ENCODE measurements at places on chromosomes 5 and 9.

GRCh38 chr5:154542581-154542980 is 64.6 kb upstream of the HAND1 start:
- no peak for DNase-seq

- peak; percentile 26 for DNase-seq
Measured at GRCh38 chr9:110109333-110110092, 98.4 kb downstream of the C9orf152 start.

GRCh38 chr5:34651791-34652190 is 4.3 kb upstream of the RAI14 start:
- no peak for DNase-seq

- no peak for DNase-seq
Measured at GRCh38 chr5:127810017-127810416, 106.8 kb downstream of the CCDC192 start.

- DNase-seq = peak; percentile 42
Measured at GRCh38 chr5:27191786-27192510, 153.6 kb upstream of the CDH9 start.

DNA sequence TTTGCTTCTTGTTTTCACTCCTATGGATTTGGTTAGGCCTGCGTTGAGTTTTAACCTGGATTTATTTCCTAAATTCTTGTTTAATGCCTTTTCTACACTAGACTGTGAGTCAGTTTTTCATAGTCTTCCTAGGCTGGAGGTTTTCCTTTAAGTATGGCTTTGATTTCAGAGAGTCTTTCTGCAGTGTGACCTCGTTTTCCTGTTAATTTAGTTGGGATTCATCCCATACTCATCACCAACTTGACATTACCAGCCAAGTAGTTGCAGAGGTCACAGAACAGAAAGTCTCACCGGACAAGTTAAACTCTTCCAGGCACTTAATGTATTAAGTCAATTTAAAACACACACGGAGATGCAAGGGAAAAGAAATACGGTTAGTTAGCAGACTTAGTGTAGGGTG is 29.7 kb upstream of the AUH start:
- DNase-seq = no peak

DNA sequence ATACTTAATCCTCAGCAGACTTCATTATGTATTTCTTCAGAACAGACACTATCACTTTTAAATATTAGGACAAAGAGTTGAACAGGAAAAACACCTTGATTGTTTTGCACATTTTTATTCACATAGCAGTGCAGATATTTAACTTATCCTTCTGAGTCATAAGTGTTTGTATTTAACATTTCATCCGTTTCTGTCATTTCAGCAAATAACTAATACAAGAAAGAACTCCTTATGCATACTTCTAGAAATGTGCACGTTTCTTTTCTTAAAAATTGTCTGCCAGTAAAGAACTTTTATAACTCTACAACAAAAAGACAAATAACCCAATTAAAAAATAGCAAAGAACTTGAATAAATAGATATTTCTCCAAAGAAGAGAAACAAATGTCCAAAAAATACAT is 3.3 kb upstream of the CNTLN start:
- no peak for DNase-seq

DNA sequence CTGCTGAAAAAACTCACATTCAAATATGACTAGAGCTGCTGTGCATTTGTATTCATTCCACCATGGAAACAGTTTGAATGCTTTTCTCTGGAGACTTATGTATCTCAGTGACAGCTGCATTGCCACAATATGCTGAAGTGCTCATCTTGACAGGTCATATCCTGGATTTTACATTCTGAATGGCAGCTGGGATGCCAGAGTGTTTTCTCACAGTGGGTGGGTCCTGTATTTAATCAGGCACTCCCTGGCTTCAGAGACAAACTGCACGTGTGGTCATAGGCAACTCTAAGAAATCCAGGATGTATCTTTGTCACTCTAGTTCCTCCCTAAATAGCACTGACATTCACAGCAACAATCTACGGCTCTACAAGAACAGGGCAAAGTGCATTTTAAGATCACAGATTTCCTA is 75.6 kb downstream of the ST8SIA4 start:
- no peak for DNase-seq

DNA sequence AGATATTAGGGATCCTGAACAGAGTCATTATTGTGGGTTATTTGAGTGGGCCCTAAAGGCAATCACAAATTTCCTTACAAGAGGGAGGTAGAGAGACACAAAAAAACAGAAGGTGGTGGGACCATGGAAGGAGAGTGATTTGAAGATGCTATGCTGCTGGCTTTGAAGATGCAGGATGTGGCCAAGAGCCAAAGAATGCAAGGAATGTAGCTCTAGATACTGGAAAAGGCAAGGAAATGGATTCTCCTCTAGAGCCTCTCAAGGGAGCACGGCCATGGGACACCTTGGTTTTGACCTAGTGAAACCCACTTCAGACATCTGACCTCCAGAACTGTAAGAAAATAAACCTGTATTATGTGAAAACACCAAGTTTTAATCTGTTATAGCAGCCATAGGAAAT is 53.8 kb downstream of the TTC39B start:
- DNase-seq = peak; percentile 32

DNA sequence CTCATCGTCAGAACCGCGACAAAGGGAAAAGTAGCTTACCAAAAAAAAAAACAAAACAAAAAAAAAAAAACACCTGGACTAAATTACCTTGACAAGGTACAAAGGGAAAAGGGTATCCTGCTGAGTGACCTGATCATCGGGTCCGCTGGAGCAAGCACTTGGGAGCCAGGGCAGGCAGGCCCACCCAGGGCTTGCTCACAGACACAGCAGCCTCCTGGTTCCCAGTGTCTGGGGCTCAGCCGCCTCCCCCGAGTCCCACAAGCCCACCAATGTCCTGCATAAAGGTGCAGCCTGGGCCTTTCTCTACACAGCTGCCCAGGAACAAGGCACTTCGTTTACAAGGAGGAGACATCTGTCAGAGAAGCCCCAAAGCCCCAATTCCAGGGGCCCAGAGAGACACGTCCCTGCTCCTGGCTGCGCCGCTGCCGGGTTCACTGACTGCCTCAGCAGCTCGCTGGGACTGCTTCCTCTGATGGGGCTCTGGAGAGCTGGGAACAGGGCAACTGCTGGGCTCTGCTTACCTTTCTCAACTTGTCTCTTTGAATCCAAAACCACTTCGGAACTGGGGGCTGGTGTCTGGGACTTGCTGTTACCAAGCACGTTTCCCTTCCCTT is 63.4 kb downstream of the GOLM1 start:
- DNase-seq = no peak

Measured in astrocyte (in vitro differentiated cells and primary cell).